ENCODE measurements at places on chromosomes 5 and 9. TPM values are rescaled to one million over a fixed set of nuclear protein-coding genes. Genes with fewer than 3 reads are reported as not detected.

Gene SLC27A6
- 4.5 TPM for total RNA-seq

Gene IL7R
- 0.25 TPM for total RNA-seq

Gene GRXCR2
- not detected for total RNA-seq

Gene CTXN3
- total RNA-seq: not detected

Gene DNAH5
- total RNA-seq: 0.50 TPM

Gene RANBP17
- 16.2 TPM for total RNA-seq

Gene IL11RA
- total RNA-seq: 5.5 TPM

Gene NKD2
- 7.9 TPM for total RNA-seq

Measured in H1 (cell line).